ENCODE measurements at places on chromosomes 12 and 14.

- DNase-seq = no peak
Measured at GRCh38 chr12:107779077-107779831, 4.8 kb downstream of the ASCL4 start.

DNA sequence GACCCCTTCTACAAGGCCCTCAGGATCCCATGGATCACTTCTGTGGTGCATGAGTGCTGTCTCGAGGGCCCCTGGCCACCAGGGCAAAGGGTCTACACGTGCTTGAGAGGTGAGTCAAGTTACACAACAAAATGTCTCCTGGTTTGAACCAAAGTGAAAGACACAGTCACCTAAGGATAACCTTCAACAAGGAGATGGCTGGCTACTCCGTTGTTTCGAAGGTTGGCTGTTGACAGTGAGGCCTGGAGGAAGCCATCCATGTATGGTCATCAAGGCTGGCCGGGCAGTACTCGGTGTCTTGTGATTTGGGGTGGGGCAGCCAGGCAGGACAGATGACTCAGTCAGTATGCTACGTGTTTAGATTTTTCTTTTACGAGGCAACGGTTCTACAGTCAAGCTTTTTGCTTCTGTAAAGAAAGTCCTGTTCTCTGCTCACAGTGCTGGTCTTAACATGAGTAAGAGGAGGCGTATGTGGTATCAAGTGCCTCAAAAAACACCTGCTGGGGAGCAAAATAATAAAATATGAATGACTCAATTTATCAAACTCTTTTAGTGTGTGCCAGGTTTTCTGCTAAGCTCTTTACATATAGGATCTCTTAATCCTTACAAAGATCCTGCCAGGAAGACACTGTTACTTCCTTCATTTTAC, 18.0 kb upstream of the NT5DC3 start:
- peak; percentile 97 for DNase-seq

DNA sequence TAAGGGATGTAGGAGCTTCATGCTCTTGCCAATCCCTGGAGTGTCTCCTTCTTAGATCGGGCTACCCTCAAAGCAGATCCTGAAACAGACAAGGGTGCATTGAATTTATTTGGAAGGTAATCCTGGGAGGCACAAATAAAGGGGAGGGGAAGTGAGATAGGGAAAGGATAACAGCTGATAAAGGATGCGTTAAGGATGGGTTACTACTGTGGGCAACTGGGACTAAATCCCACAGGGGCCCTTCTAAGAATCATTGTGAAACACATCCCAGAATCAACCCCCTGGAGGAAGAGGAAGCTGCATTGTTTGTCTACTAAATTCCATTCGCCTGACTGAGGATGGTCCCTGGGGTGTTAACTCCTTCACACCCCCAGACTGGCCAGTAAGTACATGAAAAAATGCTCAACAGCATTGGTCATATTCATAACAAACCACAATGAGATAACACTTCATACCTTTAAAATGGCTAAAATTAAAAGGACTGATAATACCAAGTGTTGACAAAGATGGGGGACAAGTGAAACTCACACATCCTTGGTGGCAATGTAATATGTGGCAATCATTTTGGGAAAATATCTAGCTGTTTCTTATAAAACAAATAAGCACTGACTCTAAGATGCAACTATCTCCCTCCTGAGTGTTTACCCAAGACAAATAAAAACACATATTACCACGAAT, 37.0 kb upstream of the CMKLR1 start:
- peak; percentile 46 for DNase-seq

DNA sequence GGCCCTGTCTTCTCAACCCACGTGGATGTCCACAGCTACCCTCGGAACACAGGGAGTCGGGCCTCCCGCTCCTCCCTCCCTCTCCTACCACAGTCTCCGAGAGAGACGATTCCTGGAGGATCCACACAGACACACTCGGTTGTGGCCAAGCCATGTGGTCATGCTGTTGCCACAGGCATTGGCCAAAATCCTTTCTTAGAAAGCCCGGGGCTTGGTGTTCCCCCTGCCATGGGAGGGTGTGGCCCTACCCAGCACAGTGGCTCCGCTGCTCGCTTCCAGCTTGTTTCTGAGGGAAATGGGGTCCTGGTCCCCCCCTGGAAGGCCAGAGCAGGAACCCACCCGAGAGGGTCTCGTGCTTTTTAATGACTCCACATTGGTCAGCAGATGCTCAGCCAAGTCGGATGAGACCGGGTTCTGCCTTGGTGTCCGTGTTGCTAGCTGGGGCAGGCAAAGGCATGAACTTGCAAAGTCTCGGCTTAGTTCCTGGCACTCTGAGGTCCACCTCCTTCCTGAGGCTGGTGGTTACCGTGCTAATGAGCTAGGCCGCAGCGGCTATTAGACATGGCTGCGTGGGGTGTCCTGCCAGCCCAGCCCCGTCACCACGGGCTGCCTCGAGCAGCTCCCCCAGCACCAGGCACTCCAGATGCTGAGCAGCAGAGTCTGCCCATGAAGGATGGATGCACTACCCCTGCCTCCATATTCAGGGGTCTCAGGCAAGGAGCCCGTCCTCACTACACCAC, 46.8 kb upstream of the MEG3 start:
- no peak for DNase-seq

DNA sequence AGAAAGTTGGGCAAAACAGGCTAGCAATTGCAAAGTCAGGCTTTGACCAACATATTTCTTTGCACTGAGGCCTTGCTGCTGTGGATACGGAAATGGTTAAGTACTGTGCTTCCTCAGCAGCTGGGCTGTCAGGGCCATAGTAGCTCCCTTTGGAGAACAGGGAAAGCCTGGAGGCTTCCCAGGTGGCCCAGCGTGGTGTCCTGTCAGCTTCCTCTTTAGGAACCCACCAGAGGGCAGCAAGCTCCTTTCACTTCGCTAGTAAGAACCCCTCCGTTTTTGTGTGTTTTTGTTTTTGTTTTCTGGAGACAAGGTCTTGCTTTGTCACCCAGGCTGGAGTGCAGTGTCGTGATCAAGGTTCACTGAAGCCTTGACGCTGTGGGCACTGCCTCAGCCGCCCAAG, 1.7 kb upstream of the CFAP251 start:
- DNase-seq = no peak

DNA sequence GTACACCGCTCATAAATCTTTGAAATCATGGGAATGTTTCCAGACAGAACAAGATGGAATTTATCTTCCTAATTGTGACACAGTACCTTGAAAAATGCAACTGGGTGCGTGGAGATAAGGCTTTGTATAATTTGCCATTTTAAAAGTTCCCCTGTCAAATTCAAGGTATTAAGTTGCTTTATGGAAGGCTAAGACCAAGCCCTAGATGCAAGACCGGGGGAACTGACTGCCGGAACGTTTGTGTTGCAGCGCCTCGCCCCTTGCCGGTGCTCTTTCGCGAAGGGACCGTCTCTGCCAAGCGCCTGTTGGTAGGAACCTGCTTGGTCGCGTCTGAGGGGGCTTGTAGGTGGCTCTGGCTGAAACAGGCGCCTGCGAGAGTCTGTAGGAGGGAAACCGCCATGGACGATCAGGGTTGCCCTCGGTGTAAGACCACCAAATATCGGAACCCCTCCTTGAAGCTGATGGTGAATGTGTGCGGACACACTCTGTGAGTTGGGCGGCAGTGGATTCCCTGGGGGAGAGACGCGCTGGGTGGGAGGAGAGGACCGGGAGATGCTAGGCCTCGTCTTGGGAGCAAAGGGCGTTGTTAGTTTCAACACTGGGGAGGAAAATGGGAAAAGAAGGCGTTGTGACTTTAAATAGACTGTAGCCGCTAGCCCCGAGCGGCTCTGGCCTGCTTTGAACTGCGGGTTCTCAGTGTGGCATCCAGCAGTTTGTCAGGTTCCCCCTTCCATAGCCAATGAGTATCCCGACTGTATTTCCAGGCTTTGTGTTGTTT, at the start of gene MNAT1:
MNAT1 (plus strand) TSS at position 297 of the 778 bp plus-strand sequence; CDS start at position 399, 102 bp downstream.
- peak; percentile 83 for DNase-seq

- DNase-seq = peak; percentile 69
Measured at GRCh38 chr12:120119271-120119973, 2.9 kb upstream of the RAB35 start.

DNA sequence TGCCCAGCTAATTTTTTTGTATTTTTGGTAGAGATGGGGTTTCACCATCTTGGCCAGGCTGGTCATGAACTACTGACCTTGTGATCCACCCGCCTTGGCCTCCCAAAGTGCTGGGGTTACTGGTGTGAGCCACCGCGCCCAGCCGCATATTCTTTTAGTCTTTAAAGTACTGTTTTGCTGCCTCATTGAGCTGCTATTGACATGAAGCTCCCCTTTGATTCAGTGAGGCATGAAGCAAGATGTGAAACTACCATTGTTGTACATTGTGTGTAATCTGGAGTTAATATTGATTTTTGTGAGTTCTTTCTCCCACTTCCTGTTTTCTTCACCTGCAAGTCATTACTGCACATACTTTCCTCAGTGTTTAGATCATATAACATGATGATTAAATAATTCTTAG, 80.8 kb downstream of the MNAT1 start:
- DNase-seq = no peak

DNA sequence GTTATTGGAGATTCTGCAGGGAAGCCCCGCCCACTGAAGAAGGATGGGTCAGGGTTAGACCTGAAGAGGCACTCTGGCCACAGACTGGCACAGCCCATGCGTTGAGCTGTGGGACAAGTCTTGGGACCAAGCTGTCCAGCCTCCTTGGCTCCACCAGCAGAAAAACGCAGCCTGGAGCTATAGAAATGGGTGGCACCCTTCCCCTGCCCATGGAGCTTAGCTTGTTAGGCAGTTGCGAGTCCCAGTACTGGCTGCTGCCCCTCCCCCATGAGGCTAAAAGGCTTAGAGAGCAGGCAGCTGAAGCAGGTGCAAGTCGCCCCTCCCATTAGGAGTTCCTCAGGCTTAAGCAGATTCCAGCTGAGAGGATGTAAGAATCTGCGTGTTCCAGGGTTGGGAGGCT, 1124.0 kb upstream of the TMEM132C start:
- no peak for DNase-seq

DNA sequence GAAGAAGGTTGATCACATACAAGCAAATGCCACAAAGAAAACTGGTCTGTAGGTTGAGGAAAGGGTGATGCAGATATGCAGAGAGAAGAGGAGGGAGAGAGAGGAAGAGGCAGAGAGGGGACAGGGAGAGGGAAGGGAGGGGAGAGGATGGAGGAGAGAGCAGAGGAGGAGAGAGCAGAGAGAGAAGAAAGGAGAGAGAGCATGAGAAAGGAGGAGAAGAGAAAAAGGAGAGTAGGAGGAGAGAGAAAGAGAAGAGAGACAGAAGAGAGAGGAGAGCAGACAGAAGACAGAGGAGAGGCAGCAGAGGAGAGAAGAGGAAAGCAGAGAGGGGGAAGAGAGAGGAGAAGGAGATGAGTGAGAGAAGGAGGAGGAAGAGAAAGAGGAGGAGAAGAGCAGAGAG, 59.2 kb downstream of the STXBP6 start:
- DNase-seq = no peak

DNA sequence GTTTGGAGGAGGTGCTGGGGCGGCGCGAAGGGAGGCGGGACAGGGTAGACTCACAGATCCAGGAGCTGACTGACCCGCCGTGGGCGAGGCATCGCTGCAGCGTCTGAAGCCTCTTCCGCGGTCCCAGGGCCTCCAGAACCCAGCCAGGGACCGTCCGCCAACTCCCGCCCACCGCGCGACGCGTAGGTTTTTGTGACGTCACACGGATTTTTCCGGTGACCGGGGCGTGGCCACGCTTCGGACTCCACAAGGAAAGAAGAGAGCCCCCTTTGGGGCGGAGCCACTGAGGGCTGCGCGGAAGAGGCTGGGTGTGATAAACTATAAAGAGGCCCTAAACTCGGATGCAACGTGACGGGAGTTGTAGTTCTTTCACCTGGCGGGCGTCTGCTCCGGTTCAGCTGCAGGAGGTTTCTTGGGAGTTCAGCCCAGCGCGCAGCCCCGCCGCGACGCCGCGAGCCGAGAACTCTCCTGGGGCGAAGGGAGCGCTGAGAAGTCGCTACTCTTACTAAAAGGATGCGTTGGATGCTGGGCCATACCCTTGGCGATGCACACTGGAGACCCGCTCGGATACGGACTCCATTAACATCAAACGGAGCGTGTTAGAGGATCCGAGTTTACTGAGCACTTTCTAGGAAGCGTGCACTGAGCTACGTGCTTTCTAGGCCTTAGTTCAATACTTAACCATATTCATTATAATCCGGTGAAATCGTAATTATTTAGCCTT, at the start of gene AMN1:
AMN1 (minus strand) TSS at position 105 of the 724 bp plus-strand sequence; CDS start at position 92, 13 bp downstream.
- peak; percentile 99 for DNase-seq

DNA sequence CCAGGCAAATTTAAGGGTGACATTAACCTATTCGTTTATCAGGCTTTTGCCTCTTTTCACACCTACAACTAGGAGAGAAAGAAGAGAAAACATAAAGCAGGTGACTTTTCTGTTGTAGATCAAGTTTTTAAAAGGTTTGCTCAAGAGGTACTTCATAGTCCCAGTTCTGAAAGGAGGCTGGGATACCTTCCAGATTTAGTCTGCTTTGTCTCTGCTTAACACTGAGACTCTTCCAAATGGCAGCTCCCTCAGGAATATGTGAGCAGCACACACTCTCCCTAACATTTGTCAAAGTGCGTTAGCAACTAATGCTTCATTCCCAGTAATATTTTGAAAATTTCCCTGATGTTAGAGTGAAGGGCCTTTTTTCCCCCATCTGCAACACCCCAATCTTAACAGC, 133.7 kb upstream of the RASSF8 start:
- DNase-seq = no peak

GRCh38 chr12:3928538-3929184, 55.5 kb upstream of the PARP11 start:
- no peak for DNase-seq

- peak; percentile 17 for DNase-seq
Measured at GRCh38 chr14:35879654-35880249, 53.6 kb downstream of the BRMS1L start.

DNA sequence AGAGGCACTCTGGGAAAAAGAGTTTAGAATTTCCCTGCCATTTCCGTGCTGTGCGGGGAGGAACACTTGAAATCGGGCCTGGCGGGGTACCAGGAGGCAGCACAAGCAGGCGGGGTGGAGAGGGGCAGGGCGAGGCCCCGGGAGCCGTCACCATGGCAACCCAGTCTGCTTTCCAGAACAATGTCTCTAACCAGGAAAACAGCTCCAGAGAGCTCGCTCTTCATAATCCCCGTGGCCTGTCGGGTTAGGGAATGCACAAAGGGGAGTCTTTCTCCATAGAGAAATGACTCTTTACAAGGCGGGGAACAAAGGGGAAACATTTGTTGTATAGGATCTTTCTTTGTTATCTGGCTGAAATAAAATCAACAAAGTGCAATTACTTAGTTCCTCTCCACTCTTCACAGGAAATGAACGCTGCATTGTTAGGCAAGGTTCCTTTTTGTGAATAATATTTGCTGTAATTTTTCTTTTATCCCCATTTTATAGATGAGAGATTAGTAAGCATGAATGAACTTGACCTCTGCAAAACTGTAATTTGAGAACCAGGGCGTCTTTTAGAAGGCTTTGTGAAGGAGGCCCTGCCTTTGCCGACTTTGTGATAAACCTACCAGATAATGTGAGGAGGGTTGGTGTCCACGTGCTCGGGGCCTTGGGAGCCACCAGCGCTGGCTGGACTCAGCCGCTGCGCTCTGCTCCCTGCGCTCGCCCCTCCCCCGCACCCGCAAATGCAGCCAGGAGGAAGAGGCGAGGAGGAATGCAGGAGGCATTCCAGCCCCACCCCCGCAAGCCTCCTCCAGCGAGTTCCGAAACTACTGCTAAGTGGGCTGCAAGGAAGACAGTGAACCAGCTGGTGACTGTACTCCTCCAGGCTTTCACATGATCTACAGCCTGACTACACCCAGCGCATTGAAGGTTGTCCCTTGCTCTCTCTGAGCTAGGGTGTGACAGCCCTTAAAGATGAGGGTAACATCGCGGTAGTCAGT, 105.2 kb upstream of the ATF7IP start:
- DNase-seq = peak; percentile 97

GRCh38 chr14:53838374-53838773, 118.3 kb downstream of the BMP4 start:
- DNase-seq = no peak
